ENCODE measurements at places on chromosomes 3 and 15.

DNA sequence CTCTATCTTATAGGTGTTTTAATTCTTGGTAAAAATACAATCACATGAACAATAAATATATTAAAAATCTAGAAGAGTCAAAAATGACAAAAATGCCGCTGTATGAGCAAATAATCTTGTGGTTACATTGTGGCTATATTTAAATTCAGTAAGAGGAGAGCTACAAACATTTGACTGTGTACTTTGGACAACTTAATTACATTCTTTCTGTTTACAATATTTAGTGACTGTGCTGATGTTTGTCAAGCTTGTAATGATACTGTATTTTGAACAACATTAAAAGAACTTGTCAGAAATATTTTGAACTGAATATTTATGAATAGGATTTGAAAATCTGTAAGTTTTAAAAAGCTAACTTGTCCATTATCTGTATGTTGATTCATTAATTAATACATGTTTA lies 598.3 kb downstream of the SI start:
- H3K27ac ChIP-seq, result no peak overlapping the region
- H3K4me1 ChIP-seq, result no peaks in the 10 kb centered on the region
- no peaks in the 10 kb centered on the region for H3K27me3 ChIP-seq
- H3K36me3 ChIP-seq, result no peaks in the 10 kb centered on the region
- no peak overlapping the region for H3K4me3 ChIP-seq

DNA sequence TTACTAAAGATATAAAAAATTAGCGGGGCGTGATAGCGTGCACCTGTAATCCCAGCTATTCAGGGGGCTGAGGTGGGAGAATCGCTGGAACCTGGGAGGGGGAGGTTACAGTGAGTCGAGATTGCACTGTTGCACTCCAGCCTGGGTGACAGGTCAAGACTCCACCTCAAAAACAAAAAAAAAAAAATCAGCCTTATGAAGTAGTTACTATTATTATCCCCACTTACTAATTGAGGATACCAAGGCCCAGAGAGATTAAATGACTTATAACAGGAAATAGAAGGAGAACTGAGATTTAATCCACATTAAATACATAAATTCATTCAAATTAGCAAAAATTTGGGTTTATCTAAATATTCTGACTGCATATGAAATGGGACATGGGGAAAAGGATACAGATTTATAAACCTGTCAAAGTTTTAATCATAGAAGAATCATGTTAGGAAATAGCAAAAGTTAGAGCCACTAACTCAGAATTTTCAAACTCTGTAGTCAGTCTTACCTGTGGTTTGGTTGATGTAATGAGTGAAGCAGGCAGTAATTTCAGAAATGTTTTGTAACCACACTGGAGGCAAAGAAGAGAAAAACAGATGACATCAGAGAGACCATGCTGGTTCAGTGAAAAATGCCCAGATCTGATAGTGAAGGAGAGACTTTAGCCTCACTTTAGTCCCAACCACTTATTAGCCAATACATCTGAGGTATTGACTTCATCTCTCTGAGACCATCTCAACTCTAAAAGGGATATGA lies 25.0 kb upstream of the ACAP2 start:
- no peaks in the 10 kb centered on the region for H3K4me1 ChIP-seq
- no peaks in the 10 kb centered on the region for H3K27me3 ChIP-seq
- H3K27ac ChIP-seq, result no peak overlapping the region

DNA sequence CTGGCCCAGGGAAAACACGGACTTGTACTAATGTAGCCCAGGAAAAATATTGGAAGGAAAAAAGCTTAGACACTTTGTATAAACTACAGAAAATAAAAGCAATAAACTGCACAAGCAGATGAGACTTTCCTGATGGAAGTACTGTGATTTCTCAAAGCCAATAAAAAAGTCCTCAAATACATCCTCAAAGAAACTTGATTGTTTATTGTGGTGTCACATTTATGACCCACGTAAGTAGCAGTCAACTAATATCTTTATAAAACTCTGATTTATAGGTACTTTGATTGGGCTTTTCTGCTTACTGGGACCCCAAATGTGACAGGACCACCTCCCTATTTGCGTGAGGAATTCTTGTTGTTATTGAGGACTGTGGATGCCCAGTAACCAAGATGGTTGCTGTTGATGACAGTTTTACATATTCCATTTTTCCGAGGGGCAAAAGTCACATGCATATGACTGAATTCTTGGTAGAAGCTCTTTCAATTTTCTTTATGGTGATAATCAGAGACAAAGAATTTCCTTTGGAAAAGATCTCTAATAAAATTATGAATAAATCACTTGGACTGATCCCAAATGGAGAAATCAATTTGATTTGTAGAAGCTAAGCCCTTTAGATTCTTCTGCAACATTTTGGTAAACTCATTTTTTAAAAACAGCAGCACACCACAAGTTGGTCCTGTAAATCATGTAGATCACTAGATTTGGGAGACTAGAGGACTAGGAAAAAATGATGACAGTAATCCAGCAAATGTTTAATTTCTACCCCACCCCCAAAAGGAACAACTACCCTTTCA lies 159.0 kb upstream of the TSC22D2 start:
- no peak overlapping the region for H3K27ac ChIP-seq
- peak; percentile 76 for DNase-seq
- H3K36me3 ChIP-seq, result no peaks in the 10 kb centered on the region
- no peak overlapping the region for H3K4me3 ChIP-seq
- H3K4me1 ChIP-seq, result peaks cover 11% of the 10 kb centered on the region

DNA sequence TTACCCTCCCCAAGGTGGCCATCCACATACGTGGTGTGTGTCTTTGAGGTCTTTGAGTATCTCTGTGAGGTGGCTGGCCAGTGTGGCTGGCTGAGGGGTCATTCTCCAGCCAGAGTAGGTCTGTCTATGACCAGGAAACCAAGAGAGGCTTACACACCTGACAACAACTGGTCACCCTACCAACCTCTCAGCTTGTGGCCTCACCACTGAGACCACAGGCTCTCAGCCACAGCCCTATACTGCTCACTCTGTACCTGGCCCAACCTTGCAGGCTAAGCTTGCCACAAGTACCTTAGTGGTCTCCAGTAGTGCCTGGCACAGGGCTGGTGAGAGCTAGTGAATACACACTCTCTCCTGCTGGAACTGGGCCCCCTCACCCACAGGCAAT lies 5.1 kb downstream of the HEMK1 start:
- no peak overlapping the region for H3K27ac ChIP-seq
- no peak for DNase-seq
- H3K4me3 ChIP-seq, result no peak overlapping the region
- peaks cover 20% of the 10 kb centered on the region for H3K4me1 ChIP-seq
- no peaks in the 10 kb centered on the region for H3K36me3 ChIP-seq
- no peaks in the 10 kb centered on the region for H3K27me3 ChIP-seq

GRCh38 chr3:43378066-43378935 lies 92.0 kb downstream of the SNRK start:
- no peaks in the 10 kb centered on the region for H3K27me3 ChIP-seq
- no peak for DNase-seq
- H3K36me3 ChIP-seq, result no peaks in the 10 kb centered on the region
- H3K27ac ChIP-seq, result no peak overlapping the region

DNA sequence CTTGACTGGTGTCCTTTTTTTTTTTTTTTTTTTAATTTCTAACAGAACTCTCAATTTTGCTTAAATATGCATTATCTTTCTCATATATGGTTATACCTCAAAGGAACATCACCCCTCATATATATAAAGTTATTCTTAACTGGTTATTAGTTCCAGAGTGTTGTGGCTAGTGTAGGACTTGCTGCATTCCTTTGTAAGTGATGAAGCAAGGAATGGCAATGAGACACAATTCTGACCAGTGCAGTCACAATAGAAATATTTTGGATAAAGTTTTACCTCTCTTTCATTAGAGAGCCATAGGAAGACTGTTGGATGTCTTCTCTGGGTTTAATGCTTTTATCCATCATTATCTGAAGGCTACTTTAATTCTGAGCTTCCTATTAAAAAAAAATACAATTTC lies 75.5 kb upstream of the CBLB start:
- H3K27me3 ChIP-seq, result no peaks in the 10 kb centered on the region
- H3K27ac ChIP-seq, result no peak overlapping the region
- no peaks in the 10 kb centered on the region for H3K36me3 ChIP-seq
- H3K4me3 ChIP-seq, result no peak overlapping the region
- no peaks in the 10 kb centered on the region for H3K4me1 ChIP-seq

DNA sequence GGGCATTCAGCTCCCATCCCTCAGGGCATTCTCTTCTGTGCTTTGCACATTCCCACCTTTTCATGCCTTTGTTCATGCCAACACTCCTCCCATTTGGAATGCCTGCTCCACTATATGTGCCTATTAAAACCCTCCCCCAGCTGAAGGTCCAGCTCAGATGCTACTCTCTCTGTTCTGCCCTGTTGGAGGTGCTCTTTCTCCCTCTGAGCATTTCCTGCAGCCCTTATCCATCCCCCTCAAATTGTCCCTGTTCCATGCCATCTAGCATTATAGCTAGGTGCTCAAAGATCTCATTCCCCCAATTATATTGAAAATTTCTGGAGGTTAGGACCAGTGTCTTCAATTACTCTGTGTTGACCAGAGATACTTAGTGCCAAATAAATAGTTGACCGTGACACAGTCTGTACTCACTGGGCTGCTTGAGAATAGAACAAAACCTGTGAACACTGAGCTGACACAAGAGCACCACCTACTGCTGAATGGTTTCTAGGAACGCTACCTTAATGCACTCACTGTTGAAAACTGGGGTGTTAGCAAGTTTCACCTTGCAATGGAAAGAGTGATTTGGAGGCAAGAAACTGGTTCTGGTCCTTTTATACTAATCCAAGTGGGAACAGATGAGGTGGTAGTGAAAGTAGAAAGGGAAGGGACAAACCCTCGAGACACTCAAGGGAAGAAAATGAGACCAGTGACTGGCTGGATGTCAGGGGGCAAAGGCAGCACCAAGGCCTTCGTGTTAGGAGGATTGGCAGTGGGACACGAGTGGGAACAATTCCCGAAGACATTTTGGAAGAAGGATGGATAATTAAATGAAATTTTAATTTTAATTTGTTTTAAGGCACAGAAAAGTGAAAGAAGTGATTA lies 289.8 kb upstream of the ROPN1 start:
- H3K27ac ChIP-seq, result no peak overlapping the region
- H3K4me3 ChIP-seq, result no peak overlapping the region
- no peak for DNase-seq

DNA sequence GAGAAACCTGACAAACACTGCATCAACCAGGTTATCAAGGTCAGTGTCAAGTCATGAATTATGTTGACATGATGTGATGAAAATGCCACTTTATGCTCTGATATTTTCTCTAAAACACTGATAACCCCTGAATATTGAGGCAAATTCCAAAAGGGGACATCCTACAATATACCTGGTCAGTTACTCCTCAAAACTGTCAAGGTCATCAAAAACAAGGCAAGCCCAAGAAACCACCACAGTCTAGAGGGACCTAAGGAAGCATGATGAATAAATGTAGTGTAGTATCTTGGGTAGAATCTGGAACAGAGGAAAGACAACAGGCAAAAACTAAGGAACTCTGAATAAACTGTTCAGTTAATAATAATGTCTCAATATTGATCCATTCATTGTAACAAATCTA lies 275.3 kb upstream of the THRB start:
- H3K4me1 ChIP-seq, result no peaks in the 10 kb centered on the region
- DNase-seq, result no peak
- no peak overlapping the region for H3K27ac ChIP-seq
- no peaks in the 10 kb centered on the region for H3K27me3 ChIP-seq

GRCh38 chr15:90101130-90101968 lies 919 bp downstream of the IDH2 start:
- DNase-seq, result peak; percentile 59
- H3K36me3 ChIP-seq, result no peaks in the 10 kb centered on the region
- peak overlapping the region; percentile 21 for H3K4me3 ChIP-seq
- H3K4me1 ChIP-seq, result no peaks in the 10 kb centered on the region
- H3K27me3 ChIP-seq, result no peaks in the 10 kb centered on the region
- H3K27ac ChIP-seq, result peak overlapping the region; percentile 96

DNA sequence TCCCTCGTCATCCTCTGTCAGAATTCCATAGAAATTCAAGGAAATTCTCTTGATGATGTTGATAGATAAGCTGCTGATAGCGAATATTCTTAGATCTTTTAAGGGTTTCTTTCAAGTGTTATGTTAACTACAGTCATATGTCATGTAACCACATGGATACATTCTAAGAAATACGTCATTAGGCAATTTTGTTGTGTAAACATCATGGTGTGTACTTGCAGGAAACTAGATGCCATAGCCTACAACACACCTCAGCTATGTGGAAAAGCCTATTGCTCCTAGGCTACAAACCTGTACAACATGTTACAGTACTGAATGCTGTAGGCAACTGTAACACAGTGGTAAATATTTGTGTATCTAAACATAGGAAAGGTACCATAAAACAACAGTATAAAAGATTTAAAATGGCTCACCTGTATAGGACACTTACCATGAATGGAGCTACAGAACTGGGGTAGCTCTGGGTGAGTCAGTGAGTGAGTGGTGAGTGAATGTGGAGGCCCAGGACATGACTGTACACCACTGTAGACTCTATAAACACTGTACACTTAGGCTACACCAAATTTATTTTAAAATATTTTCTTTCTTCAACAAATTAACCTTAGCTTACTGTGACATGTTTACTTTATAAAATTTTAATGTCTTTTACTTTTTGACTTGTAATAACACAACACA lies 34.6 kb downstream of the GLDN start:
- no peaks in the 10 kb centered on the region for H3K36me3 ChIP-seq
- H3K4me1 ChIP-seq, result no peaks in the 10 kb centered on the region
- no peak for DNase-seq
- no peak overlapping the region for H3K4me3 ChIP-seq
- H3K27me3 ChIP-seq, result no peaks in the 10 kb centered on the region

DNA sequence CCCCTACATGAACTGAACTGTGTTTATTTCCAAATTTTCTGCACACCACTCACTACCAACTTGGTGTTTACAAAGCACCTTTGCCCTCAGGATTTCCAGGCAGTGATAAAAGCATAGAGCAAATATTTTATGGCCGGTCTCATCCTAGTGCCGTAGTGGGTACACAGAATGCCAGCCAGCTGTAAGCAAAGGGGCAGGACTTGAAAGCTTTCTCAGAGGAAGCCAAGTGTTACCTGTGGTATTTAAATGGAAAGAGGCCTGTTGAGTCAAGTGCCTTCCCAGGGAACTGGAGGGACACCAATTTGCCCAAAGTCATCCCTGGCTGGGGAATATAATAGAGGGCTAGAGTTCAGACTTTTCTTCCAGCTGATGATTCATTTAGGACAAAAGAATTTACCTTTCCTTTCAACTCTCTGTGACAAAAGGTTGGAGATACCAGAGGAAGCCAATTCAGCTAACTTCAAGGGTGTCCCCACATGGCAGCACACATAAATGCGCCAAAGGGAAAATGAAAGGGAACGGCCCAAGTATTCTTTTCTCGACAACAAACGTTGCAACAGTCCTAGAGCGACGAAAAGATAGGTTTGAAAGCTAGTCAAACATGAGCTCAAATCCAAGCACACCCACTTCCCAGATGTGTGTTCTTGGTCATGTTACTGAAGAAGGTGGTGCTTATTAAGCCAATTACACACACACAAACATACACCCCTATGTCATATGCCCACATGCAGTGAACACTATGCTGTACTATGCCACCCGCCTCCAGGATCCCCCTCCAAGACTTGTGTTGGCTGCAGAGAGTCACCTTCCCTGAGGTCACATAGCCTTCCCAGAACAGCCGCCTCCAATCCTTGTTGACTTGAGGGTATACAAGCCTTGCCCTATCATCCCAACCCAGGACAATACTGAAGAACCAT lies 27.7 kb downstream of the MAGI1 start:
- no peaks in the 10 kb centered on the region for H3K36me3 ChIP-seq
- H3K27ac ChIP-seq, result no peak overlapping the region
- DNase-seq, result no peak
